ENCODE measurements at places on chromosomes 12 and 14.

- no peak for DNase-seq
Measured at GRCh38 chr14:78341827-78342389, 171.7 kb downstream of the NRXN3 start.

DNA sequence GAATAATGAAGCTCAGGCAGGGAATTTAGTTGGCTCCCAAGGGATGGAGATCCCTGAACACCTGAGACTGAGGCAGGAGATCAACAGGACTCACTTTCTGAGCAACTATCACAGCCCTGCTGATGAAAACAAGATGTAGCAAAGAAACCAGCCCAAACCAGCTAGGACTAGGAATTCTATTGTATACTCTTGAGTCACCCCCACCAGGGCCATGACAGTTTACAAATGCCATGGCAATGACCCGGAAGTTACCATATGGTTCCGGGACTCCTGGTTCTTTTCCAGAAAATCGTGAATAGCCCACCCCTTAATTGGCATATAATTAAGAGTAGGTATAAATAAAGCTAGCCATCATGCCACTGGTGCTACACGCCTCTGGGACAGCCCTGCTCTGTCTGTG, 46.0 kb upstream of the OASL start:
- DNase-seq: no peak

GRCh38 chr12:22467190-22467589, 77.2 kb downstream of the C2CD5 start:
- DNase-seq: no peak

DNA sequence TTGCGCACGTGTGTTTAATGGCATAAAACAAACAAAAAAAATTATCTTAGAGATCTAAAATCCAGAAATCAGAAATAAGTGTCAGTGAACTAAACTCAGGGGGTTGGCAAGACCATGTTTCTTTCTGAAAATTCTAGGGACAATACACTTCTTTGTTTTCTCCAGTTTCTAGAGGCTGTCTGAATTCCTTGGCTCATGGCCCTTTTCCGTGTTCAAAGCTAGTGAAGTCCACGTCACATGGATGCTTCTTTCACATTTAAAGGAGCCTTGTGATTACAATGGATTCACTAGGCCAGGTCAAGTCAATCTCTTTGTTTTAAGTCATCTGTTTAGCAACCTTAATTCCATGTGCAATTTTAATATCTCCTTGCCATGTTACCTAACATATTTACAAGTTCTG, 22.4 kb downstream of the SLCO1B3 start:
- no peak for DNase-seq

DNA sequence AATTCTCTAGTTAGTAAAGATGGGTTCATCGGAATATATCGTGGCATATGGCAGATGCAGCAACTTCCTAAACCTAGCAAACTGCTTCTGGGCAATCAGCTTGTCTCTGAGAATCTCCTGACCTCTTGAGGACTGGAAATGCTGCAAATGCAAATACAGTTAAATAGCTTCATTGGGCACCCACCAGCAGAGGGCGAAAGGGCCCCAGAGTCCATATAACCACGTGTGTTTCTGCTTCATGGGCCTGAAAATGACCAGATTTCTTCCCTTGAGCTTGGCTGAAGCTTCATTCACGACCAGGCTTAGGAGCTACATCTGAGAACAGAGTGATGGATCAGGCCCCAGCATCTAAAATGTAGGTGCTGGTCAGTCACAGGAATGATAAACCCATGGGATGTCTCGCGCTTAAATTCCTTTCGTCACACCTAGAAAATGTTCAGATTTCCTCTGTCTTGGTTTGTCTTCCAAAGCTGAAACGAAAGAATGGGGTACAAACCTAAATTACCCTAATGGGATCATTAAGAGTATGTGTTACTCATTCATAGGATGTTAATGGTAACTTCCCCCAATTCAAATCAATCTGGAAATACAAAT, 1482.5 kb upstream of the TMEM132C start:
- peak; percentile 75 for DNase-seq

DNA sequence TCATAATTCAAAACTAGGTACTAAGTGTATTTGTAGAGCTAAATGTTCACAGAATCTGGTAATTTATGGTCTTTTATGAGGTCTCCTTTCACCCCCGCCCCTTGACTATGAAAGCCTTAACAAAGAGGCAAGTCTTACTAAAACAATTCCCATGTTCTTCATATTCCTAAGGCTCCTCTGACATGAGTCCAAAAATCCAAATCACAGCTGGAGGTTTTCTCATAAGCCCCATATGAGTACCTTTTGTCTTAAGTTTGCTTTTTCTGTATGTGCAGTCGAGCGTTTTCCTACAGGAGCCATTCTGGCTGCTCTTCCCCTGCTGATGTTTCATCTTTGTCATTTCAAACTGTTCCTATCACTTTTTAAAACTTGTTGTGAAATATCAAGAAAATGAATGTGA, 55.2 kb downstream of the SIX1 start:
- DNase-seq: no peak

DNA sequence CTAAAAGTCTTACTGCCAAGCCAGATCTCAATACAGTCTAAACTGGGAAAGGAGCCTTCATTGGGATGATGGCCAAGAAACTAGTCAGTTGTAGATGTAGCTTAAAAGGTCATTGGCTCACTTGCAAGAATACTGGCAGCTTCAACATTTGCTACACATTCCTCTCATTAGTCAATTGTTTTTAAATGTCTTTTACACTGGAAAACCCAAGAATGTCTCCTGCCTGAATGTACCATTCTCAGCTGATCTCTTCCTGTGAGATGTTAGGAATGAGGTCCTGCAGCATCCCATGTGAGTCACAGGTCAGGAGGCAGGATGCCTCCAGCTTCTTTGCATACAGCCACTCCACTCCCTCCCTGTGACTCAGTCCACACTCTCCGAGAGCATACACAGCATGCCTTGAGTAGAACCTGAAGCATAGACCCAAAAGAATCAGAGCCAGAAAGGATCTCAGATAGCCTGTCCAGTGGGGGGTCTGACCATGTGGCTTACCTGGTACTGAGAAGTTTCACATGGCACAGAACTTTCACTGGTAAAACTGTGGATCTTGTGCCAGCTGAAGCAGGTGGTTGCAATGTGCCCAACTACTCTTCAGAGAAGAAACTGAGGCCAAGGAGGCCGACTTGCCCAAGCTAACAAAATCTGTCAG, 56.0 kb upstream of the HECTD1 start:
- DNase-seq: no peak

GRCh38 chr12:112005419-112006395, 7.3 kb downstream of the TMEM116 start:
- DNase-seq: no peak

DNA sequence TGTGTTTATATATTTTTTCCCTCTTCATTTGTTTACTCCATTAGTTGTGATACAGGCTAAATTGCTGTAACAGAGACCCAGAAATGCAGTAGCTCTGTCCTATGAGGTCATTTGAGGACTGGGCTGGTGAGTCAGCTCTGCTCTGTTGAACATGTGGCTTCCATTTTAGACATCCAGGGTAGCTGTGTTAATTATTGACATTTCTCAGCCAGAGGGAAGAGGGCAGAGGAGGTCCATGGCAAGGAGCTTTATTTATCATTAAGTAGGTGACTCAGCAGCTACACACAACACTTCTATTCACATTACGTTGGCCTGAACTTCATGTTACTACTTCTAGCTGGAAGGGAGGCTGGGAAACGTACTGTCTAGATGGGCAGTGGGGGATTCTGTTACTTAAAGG, 85.4 kb downstream of the PTCSC3 start:
- DNase-seq: no peak

DNA sequence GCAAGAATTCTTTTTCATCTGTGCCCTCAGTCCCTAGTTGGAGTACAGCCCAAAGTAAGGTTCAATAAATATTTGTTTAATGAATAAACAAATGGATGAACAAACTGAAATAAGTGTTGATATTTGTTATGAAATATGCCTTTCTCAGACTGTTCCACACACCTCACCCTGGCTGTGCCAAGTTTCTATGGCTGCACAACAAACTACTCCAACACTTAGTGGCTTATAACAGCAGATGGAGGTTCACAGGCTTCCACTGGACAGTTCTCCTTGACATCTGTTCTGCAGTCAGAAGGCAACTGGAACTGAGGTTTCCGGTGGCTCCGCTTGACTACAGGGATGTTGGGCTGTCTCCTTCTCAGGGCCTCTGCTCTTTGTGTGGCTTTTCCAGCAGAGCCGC, 197.1 kb downstream of the RGS6 start:
- no peak for DNase-seq

DNA sequence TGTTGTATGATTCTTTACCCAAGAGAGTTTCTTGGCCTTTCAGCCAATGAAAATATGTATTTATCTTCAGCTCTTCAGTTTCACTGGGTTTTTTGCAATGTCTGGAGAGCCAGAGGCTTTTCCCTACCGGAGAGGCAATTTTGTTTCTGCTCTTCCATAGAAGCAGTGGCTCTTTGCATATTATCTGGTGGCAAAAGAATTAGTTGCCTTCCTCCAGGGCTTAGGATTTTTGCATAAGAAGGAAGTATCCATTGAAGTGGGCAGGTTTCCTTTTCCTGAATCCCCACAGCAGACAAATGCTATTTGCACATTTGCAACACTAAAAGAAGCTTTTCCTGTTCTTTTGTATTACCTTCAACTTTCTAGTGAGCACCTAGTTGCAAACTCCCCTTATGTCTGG, 75.2 kb downstream of the NTS start:
- DNase-seq: no peak

DNA sequence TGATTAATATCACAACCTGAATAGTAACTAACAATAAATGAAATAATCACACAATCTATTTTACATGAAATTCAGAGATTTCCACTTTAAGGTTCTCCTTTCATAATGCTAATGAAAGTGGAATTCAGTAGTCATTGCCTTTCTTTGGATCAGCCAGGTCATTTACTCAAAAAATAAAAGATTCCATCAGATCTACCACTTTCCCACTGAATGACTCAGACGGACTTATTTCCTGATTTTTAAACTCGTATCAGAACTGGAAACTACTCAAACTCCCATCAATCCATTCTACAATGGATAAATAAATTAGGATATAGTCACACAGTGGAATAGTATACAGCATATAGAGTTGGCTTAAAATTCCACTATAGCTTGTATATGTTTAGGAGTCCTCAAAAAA, 237.1 kb downstream of the MED13L start:
- no peak for DNase-seq

DNA sequence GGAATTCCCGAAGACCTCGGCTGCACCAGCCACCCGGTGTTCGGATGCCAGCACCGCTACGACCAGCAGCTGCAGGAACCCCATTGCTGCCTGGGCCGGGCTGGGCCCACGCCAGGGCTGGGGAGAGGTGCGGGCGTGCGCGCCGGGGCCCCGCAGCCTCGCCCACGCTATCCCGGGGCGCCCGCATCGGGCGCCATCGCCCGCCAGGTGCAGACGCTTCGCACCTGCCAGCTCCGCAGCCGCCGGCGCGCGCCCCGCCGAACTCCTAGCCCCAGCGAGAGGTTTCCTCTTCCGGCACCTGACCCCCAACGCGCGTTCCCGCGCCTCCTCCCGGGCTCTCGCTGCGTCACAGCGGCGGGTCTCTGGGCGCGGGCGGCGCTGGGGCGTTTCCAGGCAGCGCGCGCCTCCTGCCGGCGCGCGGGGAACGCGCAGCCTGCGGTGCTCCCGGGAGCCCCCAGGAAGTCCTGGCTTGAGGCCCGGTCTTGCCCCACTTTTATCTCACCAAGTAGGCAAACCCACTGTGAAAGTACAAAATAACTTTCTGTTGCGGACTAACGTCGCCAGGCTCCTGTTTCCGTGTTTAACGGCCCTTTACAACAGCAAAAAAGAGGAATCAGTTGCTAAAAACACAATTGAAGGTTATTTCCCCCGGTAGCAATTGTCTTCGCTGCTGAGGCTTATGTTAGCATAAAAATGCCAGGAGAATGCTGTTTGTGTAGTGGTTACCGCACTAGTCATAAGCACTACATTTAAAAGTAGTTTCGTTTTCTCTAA, at the start of gene TM7SF3:
Gene TM7SF3 (minus strand): TSS at position 300 of the 774 bp plus-strand sequence. CDS start 216 bp downstream, at position 84.
- peak; percentile 99 for DNase-seq

DNA sequence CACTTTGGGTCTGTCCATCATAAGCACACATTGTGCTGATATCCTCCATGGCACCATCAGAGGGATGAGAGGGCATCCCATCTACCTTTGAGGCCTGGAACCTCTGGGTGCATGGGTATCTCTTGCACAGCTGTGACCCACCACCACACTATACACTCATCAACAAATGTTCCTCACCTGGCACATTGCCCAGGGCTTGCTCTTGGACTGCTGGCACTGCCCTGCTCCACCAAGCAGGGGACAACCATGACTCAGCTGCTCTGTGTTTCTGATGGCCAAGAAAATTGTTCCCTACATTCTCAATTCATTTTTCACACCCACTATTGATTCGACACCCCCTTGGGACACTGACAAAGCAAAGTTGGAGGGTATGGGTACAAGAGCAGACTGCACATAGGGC, 155.5 kb downstream of the PTPRO start:
- DNase-seq: no peak

GRCh38 chr12:119082496-119082895, 96.2 kb upstream of the HSPB8 start:
- DNase-seq: no peak

DNA sequence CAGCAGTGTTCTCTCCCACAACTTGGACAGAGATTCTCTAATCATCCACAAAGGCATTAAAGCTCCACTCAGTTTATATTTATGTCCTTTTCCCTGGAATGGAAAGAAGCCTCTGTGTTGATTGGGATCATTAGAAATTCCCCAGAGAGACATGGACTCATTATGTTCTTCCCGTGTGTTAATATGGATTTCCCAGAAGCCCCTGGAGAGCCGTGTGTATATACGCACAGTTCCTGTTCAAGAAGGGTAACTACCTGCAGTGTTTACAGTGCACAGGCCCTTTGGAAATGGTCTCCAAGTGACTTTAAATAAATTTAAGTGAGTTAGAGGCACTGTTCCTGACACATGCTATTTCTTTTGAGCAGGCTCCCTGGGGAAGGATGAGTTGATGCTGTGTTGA, 428.0 kb upstream of the TMTC1 start:
- no peak for DNase-seq

- DNase-seq: no peak
Measured at GRCh38 chr12:43284486-43285158, 267.4 kb downstream of the ADAMTS20 start.

DNA sequence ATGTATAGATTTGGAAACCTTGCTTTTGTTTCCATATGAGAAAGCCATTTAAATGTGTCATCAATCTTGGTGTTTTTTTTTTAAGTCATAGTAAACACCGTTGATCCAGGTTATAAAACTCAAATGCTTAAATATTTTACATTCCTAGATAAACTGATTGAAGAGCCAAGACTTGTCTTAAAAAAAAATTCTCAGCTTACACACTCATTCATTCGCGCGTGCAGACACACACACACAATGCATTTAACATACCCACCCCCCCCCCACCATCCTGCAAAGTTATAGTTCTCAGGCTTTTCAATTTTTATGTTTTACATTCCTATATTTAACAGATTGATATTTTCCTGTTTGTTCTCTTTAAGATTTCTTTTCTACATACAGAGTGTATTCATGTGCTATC, 536.4 kb downstream of the PRKD1 start:
- no peak for DNase-seq

Measured in activated effector memory CD4-positive, alpha-beta T cell treated with anti-CD3 and anti-CD28 coated beads, Interleukin-2, amount 50 U/mL, for 16 hours (primary cell).